ENCODE measurements at places on chromosomes 5 and 9.

DNA sequence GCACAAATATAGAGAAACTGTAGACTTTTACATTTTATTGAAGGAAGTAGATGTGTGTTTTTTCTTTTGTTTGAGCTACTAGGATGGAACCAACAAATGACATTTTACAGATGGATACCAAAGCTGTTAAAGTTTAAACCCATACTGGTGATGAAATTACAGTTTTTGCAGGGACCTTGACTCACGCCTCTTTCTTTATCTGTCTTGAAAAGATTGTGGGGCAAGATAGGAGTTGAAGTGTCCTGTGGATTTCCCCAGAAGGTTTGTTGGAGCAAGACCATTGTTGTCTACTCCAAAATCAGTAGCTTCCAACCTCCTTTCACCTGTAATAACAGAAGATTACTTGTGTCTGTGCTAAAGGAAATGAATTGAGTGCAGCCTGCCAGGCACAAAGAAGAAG, 4.1 kb upstream of the C5orf63 start:
- no peak for DNase-seq

DNA sequence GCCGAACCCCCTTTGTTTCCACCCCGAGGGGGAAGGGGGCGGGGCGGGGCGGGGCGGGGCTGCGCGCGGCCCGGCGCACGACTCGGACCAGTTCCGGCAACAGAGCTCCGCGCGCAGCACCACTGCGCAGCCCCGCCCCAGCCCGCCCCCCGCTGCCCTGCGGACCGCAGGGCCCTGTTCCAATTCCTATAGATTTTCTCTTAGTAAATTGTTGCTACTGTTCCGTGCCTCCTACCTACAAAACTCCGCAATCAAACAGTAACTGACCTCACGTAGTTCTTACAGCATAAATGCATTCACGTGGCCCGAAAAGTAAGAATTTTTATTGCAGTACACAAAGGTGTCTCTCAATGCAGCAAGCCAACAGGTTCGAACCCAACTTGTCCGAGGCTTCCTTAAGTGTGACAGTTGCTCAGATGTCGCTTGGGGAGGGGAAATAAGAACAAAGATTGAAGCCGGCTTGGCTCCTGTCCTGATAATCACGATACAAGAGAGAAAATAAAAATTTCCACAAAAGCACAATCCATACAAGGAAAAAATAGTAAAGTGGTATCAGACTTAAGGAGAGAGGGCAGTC, 1.2 kb upstream of the RNF38 start:
- DNase-seq: no peak

- DNase-seq: no peak
Measured at GRCh38 chr9:90423661-90424193, 218.9 kb downstream of the DIRAS2 start.

- DNase-seq: no peak
Measured at GRCh38 chr5:157574456-157575380, 857 bp downstream of the ADAM19 start.

DNA sequence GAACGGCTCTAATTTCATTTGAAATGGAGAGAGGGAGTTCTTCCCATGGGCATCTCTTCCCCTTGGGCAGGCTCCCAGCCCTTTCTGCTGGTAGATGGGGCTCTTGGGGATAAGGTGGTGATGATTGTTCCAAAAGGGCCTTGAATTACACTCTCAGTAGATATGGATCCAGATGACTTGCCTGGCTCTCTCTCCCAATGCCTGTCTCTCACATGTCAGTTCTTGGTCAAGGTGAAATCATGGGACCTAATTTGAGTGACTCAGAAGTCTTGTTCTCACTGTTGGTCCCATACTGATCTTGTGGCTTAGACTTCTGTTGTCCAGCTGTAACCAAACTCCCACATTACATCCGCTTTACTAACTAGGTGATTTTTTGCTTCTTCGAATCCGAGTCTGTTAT, 317.0 kb upstream of the RFX3 start:
- DNase-seq: no peak

All from BJ (cell line).